Right lobe of liver (tissue), 6 donors: ENCODE measurements at places on chromosomes 1 and 21. TPM values are rescaled to one million over a fixed set of nuclear protein-coding genes. Genes with fewer than 3 reads are reported as not detected.

HNRNPCL2 gene
- not detected for total RNA-seq

LRRC53 gene
- not detected for total RNA-seq

DNA sequence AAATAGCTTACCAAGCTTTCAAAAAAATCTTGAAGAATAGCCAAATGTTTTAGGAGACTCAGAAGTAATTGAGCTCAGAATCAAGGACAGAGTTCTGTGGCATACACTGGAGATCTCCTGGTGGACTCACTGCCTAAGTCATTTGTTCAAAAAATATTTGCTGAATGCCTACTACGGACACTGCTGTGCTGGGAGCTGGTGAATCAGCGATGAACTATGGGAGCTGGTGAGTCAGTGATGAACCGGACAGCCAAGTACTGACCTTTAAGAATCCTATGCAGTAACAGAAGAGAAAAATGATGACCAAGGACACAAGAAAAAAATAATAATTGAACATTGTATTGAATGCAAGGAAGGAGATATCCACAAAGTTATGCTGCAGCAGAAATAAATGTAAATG is 717.9 kb upstream of the CXADR start:
- H3K27ac ChIP-seq, result no peak overlapping the region
- H3K27me3 ChIP-seq, result no peaks in the 10 kb centered on the region
- no peak overlapping the region for H3K4me3 ChIP-seq
- H3K36me3 ChIP-seq, result no peaks in the 10 kb centered on the region
- H3K4me1 ChIP-seq, result no peaks in the 10 kb centered on the region
- no peak for DNase-seq

GRCh38 chr1:83776913-83777757 is 221.8 kb downstream of the TTLL7 start:
- no peak overlapping the region for H3K27ac ChIP-seq
- no peak for DNase-seq
- H3K27me3 ChIP-seq, result no peaks in the 10 kb centered on the region
- no peaks in the 10 kb centered on the region for H3K36me3 ChIP-seq
- no peak overlapping the region for H3K4me3 ChIP-seq

- no peaks in the 10 kb centered on the region for H3K4me1 ChIP-seq
- no peak overlapping the region for H3K4me3 ChIP-seq
- no peak overlapping the region for H3K27ac ChIP-seq
- no peaks in the 10 kb centered on the region for H3K27me3 ChIP-seq
- DNase-seq, result no peak
Observed at GRCh38 chr1:3352299-3352951, 102.0 kb upstream of the ARHGEF16 start.

AGL gene
- 46.5 TPM for total RNA-seq

FCRL6 gene
- total RNA-seq, result 0.54 TPM

TMEM125 gene
- total RNA-seq, result not detected

DNA sequence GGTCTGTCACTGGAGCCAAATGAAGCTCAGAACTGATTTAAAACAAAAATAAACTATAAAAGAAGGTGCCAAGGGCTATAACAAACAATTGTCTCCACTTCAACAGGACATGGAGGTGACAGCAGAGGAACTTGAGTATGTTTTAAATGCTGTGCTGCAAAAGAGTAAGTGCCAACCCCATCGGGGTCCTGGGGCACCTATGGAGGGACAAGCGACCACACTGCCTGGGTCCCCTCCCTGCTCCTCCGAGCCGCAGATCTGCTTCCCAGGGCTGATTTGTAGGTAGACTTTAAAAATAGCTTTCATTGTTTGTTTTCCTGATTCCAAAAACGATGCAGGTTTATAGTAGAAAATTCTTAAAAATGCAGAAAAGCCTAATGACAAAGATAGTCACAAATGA is 42.8 kb downstream of the CAPN9 start:
- H3K4me3 ChIP-seq, result no peak overlapping the region
- no peak overlapping the region for H3K27ac ChIP-seq
- H3K36me3 ChIP-seq, result no peaks in the 10 kb centered on the region
- no peaks in the 10 kb centered on the region for H3K4me1 ChIP-seq
